ENCODE measurements at places on chromosomes 7 and 10.

GRCh38 chr7:42972699-42973500, 40.7 kb downstream of the MRPL32 start:
- DNase-seq: no peak

- DNase-seq: no peak
Observed at GRCh38 chr10:64497306-64497705, 976.1 kb downstream of the REEP3 start.

DNA sequence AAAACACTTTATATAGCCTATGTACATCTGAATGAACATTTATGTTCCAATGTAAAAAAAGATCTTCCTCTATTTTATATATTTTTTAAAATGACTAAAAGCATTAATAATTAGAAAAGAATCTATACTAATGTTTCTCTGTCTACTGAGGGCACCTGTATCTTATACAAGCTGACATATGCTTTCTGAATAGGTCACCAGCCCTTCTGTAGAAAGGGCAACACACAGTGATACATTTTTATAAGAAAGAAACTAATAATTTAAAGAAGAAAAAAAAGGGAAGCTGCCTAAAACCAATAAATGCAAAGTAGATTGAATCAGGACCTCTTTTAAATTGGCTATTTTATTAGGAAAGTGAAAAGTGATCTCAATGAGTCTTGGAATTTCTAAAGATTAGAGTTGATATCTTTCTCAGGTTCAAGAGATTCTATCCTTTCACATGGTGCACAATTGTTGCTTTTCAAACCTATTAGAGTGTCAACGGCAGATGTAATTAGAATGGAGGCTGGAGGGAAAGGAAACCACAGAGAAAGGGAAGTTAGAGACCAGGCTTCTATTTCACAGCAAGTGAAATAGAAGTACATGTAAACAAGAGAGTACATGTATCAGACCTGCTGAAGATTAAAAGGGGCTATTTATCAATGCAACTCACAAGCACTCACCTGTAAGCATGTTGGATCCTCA, 6.3 kb downstream of the MTPN start:
- no peak for DNase-seq

DNA sequence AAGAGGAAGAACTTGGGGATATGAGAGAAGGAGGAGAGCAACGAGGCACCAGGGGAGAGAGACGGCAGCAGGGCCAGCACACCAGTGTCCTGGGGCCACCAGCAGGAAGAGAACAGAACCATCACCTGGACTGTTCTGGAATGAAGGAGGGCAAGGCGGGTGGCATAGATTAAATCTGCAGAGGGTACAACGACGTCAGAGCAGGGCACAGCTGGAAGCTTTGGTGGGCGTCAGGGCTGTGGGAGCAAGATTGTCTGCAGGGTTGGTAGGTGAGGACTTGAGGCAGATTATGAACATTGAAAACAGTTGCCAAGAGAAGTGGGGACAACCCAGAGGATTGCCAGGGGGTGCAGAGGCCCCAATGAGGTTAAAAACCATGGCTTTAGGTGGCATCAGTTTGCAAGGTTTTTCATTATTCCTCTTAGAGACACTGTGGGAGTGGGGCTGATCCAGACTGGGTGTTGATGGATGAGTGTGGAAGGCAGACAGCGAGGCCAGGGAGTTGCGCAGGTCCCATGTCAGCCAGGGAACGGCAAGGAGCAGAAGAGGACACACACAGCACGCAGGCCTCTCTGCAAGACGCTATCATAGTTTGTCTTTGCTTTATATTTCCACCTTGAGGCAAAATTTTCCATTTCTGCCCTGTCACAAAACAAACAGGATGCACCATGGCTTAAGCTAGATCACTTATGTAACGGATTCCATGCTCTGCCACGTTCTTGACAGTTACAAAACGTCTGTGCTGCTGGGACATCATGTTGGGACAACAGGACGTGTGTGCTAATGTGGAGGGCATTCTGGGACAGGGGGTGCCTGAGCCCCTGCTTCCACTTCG, 52.5 kb upstream of the LEP start:
- no peak for DNase-seq

GRCh38 chr10:43401627-43402026, 7.4 kb downstream of the HNRNPF start:
- no peak for DNase-seq

GRCh38 chr10:21041763-21042458, 144.8 kb upstream of the NEBL start:
- DNase-seq: no peak

GRCh38 chr7:84181628-84182027, 13.0 kb downstream of the SEMA3A start:
- DNase-seq: no peak

DNA sequence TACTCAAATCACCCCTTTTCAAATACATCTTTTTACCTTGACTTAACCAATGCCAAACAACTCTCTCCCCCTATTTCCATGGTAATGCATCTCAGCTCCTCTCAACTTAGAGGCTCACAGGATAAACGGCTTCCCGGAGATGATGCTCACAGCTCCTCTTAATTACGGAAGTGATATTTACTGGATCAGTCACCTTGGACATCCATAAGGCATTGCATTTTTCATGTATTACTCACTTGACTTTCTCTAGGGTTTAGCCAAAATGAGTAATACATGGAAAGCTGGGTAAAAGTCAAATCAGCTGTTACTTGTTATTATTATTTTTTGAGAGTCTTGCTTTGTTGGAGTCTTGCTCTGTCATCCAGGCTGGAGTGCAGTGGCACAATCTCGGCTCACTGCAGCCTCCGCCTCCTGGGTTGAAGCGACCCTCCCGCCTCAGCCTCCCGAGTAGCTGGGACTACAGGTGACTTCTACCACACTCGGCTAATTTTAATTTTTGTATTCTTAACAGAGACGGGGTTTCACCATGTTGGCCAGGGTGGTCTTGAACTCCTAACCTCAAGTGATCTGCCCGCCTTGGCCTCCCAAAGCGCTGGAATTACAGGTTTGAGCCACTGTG, 73.3 kb upstream of the RHEB start:
- DNase-seq: no peak

DNA sequence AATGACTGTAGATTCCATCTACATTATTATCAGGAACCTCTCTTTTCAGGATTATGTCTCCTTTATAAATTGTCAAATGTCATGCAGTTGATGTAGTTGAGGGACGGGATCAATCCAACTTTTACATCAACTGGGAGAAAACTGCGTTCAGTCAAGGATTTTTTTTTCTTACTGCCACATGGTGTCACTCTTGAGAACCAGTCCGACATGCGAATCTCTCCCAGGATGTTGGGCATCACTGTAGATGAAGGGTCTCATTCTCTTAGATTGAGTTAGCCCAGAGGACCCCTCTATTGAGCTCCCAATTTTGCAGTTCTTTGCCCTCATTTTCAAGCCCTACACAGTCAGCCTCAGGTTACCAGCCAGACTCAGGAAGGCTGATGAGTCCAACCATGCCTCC, 120.3 kb upstream of the PTPRZ1 start:
- DNase-seq: no peak

- DNase-seq: no peak
Observed at GRCh38 chr10:12130237-12130872, 878 bp downstream of the SEC61A2 start.

DNA sequence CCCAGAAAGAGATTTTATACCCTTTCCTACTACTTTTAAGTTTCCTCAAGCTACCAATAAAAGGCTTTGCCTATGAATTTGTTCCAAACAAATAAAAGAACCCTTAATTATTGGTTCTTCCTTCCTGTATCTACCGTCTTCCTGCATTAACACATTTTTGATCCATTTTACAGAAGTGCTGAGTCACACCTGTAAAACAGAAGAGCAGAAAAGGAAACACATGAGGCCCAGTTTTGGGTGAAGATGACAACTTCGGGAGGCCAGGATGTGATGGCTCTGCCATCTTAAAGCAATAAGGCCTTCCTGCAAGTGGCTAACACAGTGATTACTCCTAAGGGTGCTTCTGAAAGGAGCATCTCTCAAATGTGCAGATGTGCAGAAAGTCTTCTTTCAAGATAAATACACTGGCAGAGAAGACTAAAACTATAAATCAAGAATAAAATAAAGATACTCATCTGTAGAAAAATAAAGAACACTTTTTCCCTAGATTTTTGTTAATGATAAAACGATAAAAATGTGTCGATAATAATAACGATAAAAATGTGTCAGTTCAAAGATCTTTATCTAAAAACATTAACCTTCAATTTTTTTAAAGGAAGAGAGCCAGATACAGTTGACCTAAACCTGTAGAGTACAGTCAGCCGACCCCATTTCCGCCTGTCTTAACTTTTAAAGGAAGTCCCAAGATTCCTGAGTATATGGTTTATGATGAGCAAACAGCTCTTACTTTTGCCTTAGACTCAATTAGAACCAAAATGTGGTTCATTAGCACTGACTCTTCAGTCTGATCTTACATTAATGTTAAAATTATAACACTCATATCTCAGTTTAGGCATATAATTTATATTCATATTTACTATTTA, 108.6 kb downstream of the UBE2H start:
- DNase-seq: no peak

DNA sequence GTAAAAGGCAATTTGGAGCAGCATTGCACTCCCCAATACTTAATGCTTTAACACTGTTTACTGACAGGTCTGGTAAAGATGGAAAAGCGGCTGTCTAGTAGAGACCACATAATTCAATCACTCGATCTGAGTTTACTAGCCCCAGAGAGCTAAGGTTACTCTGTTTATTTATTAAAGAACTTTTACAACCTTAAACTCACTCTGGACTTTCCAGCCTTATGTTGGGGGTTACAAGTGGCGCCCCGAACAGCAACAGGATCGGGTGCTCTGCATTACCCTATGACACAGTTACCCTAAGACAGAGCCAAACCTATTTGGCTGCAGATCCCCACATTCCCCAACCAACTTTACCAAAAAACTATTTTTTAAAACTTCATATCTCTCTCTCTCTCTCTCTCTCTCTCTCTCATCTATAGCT, 43.9 kb downstream of the MRPS24 start:
- DNase-seq: no peak

DNA sequence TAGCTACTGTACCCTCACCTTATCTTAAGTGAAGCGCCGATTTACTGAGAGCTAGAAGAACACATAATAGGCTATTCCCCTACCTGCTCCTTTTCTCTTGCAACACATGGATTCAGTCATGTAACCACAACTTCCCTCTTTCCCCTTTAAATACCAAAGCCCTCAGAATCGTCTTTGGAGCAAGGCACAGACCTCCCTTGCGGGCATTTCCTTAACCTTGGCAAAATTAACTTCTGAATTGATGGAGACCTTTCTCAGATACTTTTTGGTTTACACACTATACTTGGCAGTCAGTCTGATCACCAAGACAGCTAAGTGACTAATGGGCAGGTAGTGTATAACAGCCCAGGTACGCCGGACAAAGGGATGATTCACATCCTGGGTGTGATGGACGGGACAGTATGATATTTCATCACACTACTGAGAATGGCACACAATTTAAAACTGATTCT, 72.7 kb upstream of the SEC61G start:
- DNase-seq: no peak

GRCh38 chr10:90304533-90304932, 553.3 kb downstream of the HTR7 start:
- DNase-seq: no peak

- DNase-seq: no peak
Observed at GRCh38 chr10:118243907-118244306, 98.2 kb downstream of the FAM204A start.

DNA sequence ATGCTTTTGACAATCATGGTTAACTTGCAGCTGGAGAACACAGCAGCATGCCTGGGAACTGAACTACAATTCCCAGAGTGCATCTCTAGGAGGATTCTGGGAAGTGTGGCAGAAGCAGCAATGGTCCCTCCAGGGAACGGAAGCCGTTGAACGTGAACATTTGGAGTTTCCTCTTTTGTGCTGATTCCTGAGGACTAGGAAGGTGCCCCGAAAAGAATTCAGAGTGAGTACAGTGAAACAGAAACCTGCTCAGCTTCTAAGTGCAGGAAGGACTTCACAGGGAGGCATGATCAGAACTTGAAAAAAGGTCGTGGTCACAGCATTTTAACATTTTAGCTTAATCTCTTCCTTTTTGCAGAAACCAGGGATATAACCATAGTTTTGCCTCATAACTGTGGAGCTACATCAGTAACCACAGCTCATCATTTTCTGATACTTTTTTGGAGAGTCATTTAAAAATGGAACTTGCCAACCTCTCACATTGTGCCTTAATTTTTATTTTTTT, at the start of gene NUDT13:
NUDT13 (plus strand) TSS at position 111 of the 505 bp plus-strand sequence. CDS start 3,911 bp downstream, outside the sequence.
- no peak for DNase-seq

GRCh38 chr7:112547916-112548315, 67.1 kb downstream of the LSMEM1 start:
- DNase-seq: no peak

Measured in type B pancreatic cell (in vitro differentiated cells).